ENCODE measurements at places on chromosomes 6 and 20.

DNA sequence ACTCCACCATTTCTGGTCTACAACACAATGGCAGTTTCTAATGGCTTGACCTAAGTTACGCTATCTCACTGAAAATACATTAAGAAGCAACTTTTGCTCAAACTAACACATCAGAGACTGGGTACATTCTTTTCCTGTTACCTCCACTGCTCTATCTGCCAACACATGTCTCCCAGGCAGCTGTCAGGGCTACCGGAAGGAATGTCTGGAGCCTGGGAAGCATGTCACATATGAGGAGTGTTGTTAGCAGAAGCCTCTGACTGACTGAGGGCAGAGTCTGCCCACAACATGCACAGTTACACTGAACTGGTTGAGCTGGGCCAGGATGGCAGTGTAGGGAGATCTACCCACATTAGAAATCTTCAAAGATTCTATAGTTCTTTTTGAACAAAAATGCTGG, 264.5 kb downstream of the KIF16B start:
- no peak for DNase-seq

DNA sequence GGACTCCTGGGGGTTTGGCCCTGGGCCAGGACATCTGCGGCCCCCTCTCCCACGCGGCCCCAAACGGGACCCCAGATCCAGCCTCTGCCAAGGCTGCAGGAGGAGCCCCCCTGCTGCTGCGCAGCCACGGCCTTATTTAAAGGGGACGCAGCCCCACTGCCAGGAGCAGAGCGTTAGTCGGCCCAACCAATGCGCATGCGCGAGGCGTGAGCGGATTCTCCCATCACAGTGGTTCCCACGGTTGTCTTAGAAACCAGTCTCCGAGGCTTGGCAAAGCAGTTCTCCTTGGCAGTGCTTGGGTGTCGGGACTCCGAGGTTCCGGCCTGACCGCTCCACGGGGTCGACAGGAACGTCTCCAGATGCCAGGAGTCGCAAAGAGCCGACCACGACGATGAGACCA, 288.3 kb upstream of the ZNF337 start:
- DNase-seq, result peak; percentile 26

- DNase-seq, result peak; percentile 60
Observed at GRCh38 chr6:24933868-24934401, 1.8 kb downstream of the RIPOR2 start.

DNA sequence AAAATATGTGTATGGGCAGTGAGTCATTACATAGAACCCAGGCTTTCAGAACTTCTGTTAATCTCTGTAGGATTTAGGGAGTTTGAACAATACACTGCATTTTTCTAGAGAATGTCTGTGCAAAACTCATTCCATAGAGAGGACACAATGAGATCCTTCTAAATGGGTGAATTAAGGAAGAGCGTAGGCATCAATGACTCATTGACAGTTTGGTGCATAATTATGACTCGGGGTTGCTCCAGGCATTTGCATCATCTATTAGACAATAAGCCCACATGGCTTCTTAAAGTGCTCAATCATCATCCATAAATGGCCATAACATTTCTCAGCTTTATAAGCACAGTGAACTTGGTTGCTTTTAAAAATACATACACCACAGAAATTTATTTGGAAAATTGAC, 625.5 kb downstream of the CDH26 start:
- no peak for DNase-seq

- no peak for DNase-seq
Observed at GRCh38 chr6:158999154-158999665, 792 bp downstream of the RSPH3 start.

- DNase-seq, result no peak
Observed at GRCh38 chr6:168150551-168151320, 71.7 kb upstream of the FRMD1 start.

- no peak for DNase-seq
Observed at GRCh38 chr6:12485226-12485764, 195.1 kb downstream of the EDN1 start.

DNA sequence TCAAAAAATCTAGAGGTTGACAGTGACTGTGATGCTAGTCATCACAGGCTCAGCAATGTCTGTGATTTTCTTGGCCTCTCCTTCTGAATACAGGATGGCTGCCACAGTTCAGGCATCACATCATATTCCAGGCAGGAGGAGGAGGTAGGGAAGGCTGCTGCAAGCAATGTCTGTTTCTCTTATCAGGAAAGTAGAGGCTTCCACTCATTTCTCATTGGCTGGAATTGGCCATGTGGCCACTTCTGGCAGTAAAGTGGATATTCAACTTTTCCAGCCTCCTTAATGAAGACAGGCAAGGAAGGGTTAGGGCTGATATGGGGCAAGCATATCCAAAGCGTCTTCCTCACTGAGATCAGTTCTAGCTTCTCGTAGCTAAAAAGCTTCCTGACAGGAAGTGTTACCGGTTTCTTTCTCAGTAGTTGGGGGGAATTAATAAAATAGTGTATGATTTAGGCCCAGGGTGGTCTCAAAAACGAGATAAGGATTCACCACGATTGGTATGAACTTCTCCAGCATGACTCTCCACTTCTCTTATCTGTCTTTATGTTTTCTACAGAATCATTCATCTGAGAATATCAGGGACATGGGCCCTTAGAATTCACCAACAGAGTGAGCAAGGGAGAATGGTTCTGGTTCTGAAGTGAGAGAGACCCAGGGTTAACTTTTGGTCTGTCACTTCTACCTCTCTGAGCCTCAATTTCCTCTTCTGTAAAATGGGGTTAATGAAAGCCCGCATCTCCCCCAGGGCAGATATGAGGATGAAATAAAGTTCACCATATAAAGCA, 32.7 kb upstream of the PSMF1 start:
- no peak for DNase-seq

DNA sequence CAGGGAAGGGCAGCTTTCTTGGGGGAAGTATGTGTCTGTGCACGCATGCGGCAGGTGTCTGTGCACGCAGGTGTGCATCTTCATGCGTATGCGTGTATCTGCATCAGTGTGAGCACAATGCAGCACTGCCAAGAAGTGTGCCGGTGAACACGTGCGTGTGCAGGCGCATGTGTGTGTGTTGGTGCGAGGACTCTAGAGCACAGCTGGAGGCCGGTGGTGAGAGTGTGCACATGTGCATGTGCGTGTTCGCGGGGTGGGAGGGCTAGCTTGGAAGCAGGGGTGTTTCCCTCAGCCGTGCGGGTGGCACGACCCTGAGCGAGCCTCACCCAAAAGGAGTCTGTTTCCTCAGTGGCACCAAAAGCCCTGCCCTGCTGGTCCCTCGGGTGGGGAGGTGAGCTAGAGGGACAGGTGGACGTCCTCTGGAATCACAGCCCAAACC, 7.5 kb downstream of the SLC17A9 start:
- no peak for DNase-seq

GRCh38 chr6:43246301-43247113, 3.2 kb downstream of the TTBK1 start:
- DNase-seq, result no peak

DNA sequence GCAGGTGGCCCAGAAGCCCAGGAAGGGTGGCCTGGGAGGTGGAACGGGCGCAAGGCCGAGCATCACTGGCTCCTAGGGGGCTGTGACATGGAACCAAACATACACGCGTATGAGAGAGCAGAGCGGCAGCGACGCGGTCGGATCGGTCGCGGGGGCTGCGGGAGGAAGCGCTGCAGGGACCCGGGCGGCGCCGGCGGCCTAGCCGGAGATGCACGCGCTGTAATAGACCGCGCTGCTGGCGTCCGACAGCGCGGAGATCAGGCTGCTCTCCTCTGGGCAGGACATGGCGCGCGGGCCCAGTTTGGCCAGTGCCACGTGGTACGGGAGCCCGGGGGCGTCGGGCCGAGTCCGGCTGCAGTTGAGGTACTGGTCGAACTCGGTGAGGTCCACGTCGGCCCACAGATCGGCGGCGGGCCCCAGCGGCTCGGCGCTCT, 1.5 kb downstream of the SOX18 start:
- no peak for DNase-seq

GRCh38 chr6:168823397-168824212, 382.6 kb downstream of the SMOC2 start:
- no peak for DNase-seq

GRCh38 chr6:169640351-169640852, 61.4 kb downstream of the WDR27 start:
- no peak for DNase-seq

- no peak for DNase-seq
Observed at GRCh38 chr20:35907017-35907701, 47.1 kb downstream of the SCAND1 start.

DNA sequence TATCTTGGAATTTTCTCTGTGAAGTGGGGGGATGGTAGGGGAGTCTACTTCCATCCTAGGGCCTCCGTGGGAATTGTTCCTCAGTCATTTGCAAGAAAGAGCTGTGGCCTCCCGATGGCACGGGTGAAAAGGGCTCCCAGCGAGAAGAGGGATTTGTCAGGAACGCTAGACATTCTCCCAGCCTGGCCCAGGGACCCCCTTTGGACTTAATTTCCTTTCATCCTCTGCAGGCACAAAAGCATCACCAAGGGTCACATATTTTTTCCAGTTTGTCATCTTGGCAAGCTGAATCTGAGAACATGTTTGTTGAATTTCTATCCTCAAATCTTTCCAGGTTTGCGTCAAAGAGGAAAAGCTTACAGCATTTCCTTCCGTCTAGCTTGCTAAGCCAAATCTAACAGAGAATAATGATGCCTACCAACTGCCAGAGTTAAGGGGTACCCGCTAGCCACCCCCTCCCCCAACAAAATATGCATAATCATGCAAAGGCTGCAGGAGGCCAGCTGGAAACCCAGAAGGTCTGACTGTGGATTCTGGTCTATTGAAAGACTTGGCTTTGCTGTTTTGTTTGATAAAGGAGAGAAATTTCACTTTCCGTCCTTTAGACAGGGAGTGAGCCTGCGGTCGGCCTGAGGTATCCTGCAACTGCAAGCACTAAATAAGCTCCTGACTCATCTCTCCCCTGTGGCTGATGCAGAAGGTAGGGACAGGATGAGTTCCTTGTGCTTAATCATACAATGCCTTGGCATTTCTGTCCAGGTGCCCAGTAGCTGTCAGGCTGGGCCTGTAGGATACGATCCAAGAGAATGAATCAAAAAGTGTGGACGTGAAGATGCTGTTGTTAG, 23.1 kb downstream of the PSMG4 start:
- DNase-seq, result no peak

DNA sequence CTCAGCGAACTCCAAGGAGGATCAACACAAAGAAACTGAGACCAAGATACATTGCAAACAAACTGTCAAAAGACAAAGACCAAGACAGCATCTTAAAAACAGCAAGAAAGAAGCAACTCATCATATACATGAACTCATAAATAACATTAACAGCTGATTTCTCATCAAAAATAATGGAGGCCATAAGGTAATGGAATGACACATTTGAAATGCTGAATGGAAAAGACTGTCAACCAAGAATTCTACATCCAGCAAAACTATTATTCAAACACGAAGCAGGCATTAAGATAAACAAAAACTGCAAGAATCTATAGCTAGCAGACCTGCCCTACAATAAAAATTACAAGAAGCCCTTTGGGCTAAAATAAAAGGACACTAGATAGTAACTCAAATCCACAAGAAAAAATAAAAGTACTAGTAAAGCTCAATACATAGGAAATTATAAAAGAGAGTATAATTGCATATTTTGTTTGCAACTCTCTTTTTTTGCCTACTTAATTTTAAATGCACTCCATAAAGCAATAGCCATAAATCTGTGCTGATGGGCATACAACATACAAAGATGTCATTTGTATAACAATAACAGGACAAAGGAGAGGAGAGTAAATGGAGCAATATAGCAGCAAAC, 37.9 kb upstream of the FOXF2 start:
- no peak for DNase-seq

GRCh38 chr6:24775520-24776058, 852 bp downstream of the GMNN start:
- no peak for DNase-seq

DNA sequence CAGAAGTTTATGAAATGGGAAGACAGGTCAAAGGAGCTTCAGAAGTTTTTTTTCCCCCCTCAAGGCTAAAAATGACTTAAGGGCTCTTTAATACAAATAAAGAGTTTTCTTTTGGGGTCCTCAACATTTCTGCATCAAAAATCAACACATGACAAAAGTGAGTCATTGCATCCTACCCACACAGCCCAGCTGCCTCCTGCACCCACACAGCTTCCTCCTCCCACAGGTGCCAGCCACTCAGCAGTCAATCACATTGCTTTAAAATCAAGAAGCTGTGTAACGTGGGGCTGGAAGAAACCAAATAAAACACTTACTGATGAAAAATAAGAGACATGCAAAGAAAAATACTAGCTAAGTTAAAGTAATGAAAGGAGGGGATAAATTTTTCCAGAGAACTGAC, 68.5 kb downstream of the MAP3K5 start:
- DNase-seq, result no peak

DNA sequence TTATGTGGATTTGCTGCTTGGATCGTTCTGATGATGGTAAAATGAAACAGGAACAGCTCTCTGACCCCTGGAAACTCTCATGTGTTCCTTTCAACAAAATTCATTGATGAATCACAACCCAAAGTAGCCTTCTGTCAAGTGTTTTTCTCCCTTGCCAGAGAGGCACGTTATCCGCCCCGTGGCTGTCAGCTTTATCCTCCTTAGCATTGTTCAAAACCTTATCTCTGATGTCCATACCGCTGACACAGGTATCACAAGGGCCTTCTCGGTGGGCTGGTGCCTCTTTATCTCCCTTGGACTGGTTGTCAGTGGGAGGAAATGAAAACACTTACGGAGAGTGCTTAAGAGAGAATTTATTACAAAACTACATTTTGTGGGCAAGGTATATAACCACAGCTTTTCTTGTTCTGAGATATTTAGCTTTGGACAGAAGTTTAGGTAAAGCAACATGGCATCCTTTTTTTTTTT, 84.9 kb downstream of the TIAM2 start:
- no peak for DNase-seq

GRCh38 chr20:49136817-49137571, 51.1 kb downstream of the STAU1 start:
- DNase-seq, result no peak

GRCh38 chr6:12241493-12242175, 48.5 kb upstream of the EDN1 start:
- DNase-seq, result no peak

DNA sequence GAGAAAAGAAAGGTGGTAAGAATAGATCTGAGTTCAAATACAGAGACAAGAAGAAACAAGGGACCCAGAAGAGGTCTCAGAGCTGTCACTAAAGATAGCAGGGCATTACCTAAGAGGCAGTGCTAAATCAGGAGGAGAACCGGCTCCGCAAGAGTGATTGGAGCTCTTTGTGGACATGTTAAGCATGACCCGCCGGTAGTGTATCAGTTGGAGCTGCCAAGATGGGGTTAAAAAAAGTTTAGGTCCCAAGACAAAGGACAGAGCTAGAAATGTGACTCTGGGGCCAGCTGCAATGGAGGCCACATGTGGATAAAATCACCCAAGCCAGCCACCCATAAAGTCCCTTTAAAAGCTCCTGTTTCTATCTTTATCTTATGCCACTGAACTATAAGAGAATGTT, 93.4 kb downstream of the MBOAT1 start:
- DNase-seq, result no peak

Data from naive thymus-derived CD8-positive, alpha-beta T cell (primary cell).